Fibroblast of mammary gland (primary cell): ENCODE measurements at places on chromosomes 1 and 21.
A peak's percentile ranks its signal among the peaks of the same experiment; 100 is the strongest.

GRCh38 chr1:50109116-50109515 is 396 bp downstream of the ELAVL4 start:
- no peak for DNase-seq

- DNase-seq: peak; percentile 86
These were observed 94.7 kb downstream of the SIK1 start for GRCh38 chr21:43331962-43332828.

- no peak for DNase-seq
These were observed 8.1 kb downstream of the KRTAP21-3 start for GRCh38 chr21:30710499-30710898.

DNA sequence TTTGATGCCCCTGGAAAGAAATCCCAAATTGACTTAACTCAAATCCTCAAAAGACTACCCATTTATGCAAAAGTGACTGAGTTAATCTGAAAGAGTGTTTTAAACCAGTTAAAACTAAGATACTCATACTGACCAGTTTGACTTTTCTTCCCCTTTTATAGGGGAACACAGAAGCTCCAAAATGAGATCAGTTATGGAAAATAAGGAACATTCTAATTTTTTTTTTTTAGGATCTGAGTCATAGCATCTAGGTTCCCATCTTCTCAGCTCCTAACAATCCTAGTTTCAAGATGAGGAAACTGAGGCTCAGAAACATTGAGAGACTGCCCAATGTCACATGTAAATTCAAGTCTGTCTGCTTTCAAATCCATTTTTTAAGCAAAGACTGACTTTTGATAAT is 231.1 kb upstream of the RUNX1 start:
- no peak for DNase-seq

DNA sequence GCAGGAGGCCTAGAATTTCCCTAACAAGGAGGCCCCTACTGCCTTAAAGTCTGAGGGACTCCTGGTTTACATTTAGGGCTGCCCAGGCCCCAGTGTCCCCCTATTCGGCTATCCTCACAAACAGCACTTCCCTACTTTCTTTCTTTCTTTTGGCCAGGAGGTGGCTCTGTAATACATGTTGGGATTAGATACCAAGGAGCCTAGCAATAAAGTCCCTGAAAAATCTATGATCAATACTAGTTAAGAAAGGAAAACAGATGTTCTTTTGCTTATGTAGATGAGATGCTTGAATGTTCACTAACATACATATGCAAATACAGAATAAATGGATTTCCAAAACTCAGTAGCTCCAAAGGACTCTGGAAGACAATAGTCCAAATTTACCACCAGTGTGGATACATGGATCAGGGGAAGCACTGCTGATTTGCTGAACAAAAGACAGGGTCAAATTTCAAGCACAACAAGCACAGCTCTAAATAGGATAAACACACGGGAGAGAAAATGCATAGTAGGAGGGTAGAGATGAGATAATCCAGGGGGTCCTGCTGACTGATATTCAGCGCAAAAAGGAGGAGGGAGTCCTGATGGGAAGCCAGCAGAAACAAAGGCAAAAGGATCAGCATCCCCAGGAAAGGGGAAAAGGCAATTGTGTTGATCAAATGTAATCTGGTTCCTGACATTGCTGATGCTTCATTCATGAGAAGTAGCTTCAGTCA is 240.0 kb downstream of the NUF2 start:
- peak; percentile 40 for DNase-seq

- DNase-seq: no peak
These were observed 151.3 kb downstream of the ADGRL4 start for GRCh38 chr1:78855258-78855657.

DNA sequence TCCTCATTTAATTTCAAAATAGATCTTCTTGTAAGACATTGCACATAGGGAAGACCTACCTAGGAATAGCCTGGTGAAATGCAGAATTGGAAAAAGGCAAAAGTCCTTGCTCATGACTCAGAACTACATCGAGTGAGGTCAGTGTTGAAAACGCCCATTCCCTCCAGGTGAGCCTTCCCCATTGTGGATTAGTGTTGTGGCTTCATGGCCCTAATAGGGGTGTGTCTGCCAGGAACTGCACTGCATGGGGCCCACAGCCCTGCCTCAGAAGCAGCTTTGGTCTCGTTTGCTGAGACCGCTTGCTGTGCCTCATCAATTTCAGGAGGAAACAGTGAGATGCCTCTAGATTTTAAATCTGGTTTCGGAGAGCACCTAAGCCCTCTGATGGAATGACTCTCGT is 17.0 kb downstream of the TFF3 start:
- DNase-seq: no peak

- DNase-seq: peak; percentile 99
These were observed 50.3 kb downstream of the CHD1L start for GRCh38 chr1:147292631-147293251.
